Aorta (tissue), 5 donors: ENCODE measurements at places on chromosomes 12 and 14. TPM values are rescaled to one million over a fixed set of nuclear protein-coding genes. Genes with fewer than 3 reads are reported as not detected.

The PRB2 gene
- not detected for polyA plus RNA-seq

The CLEC4E gene
- polyA plus RNA-seq = 0.74 TPM

The INSM2 gene
- polyA plus RNA-seq = not detected

The LAG3 gene
- 0.25 TPM for polyA plus RNA-seq

The FAR2 gene
- 1.9 TPM for polyA plus RNA-seq

The RAP1B gene
- 113 TPM for polyA plus RNA-seq

The FNTB gene
- 8.1 TPM for polyA plus RNA-seq

- no peak for DNase-seq
Measured at GRCh38 chr14:54789166-54789565, 113.5 kb downstream of the GCH1 start.

DNA sequence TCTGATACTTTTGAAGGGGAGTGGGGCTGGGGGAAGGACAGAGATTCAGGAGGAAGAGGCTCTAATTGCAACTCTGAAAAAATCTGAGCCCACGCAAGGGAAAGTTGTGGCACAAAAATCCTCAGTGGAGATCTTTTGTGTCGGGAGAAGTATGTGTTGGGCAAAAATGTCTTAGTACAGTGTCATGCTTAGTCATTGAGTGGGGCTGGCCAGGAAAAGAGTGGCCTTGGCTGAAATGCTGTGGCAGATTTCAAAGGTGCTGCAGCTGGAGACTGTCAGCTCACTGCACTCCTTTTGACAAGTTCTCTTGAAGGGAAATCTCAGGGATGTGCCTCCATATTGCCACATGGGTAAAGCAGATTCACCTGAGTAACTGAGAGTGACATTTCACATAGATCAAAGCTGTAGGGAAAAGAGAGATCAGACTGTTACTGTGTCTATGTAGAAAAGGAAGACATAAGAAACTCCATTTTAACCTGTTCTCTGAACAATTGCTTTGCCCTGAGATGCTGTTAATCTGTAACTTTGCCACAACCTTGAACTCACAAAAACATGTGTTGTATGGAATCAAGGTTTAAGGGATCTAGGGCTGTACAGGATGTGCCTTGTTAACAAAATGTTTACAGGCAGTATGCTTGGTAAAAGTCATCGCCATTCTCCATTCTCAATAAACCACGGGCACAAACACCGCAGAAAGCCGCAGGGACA is 36.0 kb upstream of the GLIPR1 start:
- no peak for DNase-seq

DNA sequence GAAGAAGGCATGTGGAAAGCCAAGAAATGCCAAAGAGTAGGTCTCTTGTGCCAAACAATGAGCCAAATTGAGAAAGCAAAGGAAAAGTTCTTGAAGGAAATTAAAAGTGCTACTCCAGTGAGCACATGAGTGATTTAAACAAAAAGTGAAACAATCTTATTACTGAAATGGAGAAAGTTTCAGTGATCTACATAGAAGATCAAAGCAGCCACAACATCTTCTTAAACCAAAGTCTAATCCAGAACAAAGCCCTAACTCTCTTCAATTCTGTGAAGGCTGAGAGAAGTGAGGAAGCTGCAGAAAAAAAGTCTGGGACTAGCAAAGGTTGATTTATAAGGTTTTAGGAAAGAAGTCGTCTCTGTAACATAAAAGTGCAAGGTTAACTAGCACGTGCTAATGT is 259.6 kb downstream of the FLRT2 start:
- DNase-seq = no peak

- peak; percentile 55 for DNase-seq
Measured at GRCh38 chr14:103543721-103544387, 14.9 kb downstream of the TRMT61A start.

DNA sequence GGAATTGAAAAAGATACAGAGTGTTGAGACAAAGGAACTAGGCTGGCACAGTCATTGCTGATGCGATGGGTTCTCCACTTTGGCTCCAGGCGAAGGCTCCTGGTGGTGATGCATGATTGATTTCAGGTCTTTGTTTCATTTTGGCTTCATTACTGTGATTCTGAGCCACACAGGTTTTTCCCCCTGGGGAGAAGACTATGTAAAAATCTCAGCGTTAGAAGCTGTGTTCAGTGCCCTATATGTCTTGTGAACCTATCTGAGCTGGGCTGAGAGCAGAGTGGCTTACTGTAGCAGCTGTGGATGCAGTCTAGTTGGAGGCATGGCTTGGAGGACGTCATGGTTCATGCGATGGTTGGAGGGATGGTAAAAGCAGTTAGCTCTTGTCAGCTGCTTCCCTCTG is 54.0 kb downstream of the GPATCH2L start:
- no peak for DNase-seq

- no peak for DNase-seq
Measured at GRCh38 chr12:21614506-21614905, 9.9 kb upstream of the GYS2 start.

- DNase-seq = no peak
Measured at GRCh38 chr12:57539134-57539768, 7.7 kb downstream of the DCTN2 start.

GRCh38 chr14:51082349-51082748 is 12.6 kb downstream of the TRIM9 start:
- DNase-seq = no peak

DNA sequence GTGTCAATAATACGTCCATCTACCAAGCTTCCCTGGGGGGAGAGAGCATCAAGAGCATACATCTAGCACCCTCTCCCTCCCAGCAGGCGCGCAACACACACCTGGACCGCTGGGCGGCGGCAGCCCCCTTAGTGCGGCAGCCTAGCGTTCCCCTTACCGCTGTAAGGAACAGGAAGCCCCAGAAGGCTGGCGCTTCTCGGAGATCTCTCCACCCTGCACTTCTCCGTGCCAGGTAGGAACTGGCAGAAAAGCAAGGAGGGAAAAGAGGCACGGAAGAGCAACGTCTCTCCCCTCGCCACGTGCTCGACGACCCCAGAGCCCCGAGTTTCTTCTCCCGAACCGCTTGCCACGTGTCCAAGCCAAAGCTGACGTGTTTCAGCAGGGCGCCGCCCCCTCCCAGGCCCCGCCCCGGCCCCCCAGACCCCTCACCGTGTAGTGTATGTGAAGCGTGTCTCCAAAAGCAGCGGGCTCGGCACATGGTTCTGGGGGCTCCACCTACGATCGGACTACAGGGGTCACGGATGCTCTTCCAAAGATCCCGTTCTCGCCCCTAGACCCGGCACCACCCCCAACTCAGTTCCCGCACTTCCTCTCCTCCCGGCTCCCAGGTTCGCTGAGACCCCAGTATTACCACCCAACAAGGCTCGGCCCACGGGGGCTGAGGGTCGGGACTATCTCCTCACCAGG is 532 bp downstream of the FKBP11 start:
- DNase-seq = peak; percentile 54

GRCh38 chr12:54390176-54390667 is 5.7 kb upstream of the ZNF385A start:
- DNase-seq = no peak

DNA sequence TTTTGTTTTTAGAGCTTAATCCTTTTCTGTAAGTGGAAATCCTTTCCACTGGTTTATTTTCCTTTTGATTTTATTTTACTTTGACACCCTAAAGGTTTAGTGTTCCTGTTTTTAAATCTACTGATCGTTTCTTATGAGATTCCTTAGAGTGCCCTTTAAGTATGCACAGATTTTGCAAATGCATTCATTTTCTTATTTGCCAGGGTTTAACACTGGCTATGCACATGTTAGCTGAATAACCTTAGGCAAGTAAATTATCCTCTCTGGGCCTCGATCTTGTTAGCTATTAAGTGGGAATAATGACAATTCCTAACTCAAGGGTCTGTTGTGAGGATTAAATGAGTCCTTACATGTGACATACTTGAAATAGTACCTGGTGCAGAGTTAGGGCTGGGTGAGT is 136.0 kb downstream of the BICD1 start:
- no peak for DNase-seq

DNA sequence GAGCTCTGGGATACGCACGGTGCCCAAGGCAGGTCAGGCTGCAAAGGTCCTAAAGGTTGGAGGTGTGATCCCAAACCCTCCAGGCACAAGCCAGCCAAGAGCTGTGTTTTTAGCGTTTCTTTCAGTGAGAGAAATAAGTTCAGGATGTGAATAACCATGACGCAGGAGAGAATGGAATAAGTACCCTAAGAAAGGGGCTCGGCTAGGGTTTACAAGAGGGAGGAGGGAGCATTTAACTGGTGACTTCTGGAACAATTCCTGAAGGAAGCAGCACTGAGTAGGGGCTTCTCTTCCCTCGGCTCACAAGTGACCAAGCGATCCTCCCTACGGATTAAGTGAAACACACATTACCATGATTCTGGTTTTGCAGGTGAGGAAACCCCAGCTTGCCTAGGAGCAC is 29.4 kb downstream of the SSH1 start:
- no peak for DNase-seq

DNA sequence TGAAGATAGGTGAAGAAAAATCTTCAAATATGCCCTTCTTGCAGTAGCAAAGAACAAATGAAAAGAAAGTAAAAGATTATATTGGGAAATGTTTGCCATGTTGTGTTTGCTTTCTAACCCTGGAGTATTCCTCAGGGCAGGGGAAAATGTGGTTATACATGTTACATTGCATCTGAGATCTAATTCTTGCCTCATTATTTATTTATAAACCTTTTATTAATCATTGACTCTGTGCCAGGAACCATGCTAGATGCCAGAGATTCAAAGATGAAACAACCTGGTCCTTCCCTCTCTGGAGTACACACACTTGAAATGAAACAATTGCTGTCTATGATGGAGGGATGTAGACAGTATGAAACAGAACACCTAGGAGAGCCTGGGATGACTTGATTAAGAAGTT is 128.1 kb upstream of the HMGA2 start:
- DNase-seq = no peak

- DNase-seq = no peak
Measured at GRCh38 chr12:98403936-98404335, 111.5 kb upstream of the TMPO start.

DNA sequence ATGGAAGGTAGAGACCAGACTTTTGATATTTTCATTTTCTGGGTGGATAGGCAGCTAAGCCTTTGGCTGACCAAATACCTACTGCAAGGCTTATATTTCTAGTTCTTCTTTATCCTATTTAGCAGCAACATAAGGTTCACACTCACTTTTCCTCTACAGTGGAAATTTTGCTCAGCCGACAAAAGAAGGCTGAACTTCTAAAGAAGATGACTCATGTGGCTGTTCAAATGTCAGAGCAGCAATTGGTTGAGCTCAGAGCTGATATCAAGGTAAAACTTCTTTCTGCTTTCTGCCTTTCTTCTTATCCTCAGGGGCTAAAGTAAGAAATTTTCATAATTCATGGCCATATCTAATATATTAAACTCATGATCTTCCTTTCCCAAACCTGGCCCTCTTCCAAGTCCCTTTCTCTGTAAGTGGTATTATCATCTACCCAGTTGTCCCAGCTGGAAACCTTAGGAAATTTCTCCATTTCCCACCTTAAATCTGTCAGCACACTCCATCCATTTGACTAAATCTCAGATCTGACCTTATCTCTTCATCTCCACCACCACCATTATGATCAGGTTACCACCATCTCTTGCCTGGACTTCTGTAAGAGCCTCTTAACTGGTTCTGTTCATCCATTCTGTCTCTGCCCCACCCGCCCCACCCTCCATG is 19.8 kb upstream of the KCNH3 start:
- no peak for DNase-seq

- no peak for DNase-seq
Measured at GRCh38 chr12:47773858-47774580, 981 bp downstream of the SLC48A1 start.

DNA sequence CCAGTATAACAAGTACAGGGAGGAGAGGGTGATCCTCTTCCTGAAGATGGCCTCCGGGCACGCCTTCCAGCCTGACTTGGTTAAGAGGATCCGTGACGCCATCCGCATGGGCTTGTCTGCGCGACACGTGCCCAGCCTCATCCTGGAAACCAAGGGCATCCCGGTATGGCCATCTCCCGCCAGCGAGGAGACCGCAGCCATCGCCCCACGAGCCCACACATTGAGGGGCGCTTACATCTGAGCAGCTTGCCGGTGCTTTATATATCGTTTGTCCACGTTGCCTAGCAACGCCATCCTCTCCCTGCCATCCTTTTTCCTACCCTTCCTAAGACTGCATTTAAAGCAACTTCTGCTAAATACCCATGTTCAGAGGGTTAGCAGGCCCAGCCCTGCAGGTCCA is 71.5 kb downstream of the AACS start:
- DNase-seq = no peak

DNA sequence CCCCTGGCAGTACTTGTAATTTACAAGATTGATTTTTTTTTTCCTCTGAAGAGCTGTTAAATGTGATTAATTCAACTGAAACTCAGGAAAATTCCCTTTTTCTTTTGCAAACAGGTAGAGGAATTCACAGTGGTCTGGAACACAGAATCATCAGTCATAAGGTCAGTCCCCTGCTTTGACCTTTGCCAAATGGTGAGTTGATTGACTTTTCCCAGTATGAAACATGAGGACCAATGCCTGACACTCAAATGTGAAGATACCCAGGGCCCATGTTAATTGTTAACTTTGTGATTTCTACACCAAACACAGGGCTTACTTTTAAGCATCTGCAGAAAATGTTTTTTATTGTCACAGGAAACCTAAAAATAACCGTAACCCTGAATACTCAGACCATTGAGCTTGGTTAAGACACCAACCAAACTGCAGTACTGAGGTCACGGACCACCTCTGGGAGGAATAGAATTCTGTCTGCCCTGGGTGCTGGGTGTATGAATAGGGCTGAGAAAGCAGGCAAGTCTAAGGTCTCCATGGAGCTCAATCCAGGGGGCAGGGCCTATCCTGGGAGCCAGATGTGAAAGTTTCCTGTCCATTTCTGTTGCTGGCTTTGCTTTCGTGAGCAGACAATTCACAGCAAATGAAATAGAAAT is 192.4 kb downstream of the TMX1 start:
- DNase-seq = no peak

DNA sequence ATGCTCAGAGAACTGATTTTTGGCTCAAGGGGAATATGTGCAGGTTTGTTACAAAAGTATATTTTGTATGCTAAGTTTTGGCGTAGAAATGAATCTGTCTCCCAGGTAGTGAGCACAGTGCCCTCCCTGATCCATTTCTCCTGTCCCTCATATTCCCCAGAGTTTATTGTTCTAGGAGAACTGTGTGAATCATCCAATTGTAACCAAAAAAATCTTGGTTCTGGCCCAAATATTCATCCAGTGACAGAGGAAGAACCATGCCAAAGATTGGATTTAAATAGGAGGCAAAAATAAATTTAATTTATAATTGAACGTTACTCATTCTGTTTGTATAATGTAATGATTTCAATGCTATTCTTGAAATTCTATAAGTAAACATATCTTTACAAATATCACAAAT is 4.8 kb downstream of the CATSPERB start:
- no peak for DNase-seq

GRCh38 chr12:96218989-96219678 is 25.0 kb downstream of the ELK3 start:
- peak; percentile 35 for DNase-seq

DNA sequence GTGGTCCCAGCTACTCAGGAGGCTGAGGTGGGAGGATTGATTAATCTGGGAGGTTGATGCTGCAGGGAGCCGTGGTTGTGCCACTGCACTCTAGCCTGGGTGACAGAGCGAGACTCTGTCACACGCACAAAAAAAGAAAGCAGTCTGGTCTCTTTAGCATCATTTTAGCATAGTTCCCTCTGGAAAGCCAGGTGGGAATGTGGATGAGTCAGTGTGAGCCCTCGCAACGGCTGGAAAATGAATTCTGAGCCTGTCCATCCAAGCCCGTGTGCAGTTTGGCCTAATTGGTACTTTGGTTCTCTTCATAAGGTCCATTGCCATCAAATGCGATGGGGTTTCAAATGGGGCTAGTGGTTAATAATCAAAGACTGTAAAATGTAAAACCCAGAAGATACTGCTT is 2.4 kb downstream of the MYL2 start:
- DNase-seq = no peak
